ENCODE measurements at places on chromosomes 1 and 21.

- DNase-seq: no peak
Observed at GRCh38 chr1:12620488-12620865, 2.5 kb upstream of the DHRS3 start.

GRCh38 chr1:24751833-24752232 is 6.6 kb downstream of the CLIC4 start:
- no peak for DNase-seq

DNA sequence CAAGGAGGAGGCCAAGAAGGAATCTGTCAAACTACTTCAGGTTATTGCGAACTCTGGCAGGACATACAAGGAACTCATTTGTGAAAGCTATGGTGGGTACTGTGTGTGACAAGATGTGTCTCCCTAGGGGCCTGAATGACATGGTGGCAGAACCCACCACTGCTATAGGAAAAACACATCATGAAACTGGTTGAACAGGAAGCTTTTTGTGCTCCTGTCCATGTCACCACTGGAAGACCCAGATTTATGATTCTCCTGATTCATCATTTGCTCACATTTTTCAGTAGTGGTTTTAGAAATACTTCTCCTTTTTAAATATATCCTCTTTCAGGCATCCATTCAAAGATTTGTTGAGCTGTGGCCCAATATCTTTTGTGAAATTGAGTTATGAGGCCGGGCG is 23.6 kb downstream of the ARMH1 start:
- no peak for DNase-seq

DNA sequence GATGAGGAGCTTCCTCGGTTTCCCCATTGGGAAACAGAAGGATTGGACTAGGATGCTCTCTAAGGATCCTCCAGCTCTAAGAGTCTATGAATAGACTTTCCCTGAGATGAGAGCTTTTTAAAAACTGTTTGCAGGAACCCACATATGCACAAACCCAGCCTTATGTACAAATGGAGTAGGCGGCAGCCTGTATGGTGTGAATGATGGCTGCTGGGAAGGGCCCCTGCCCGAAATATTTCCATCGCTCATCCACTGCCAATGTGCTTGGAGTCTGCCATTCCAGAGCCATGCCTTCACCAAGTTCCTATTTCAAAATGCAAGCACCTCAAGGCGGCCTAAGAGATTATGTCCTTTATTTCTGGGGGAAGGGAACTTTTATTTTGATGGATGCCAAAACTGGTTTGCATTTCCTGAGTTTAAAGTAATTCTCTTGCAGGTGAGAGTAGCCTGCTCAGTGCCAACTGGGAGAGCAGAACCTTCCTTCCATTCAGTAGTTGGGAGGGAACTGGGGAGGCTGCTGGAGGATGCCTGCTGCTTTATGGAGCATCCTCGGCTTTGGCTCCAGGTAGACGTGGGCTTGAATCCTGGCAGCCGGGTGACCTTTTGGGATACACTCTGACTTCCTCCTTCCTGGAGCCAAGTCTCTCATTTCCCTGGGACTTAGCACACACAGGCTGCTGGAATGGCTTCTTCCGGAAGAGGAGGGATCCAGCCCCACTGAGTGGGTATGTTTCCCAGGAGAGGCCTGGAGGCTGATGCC is 165.9 kb downstream of the ACTL8 start:
- DNase-seq: no peak

- peak; percentile 25 for DNase-seq
Observed at GRCh38 chr1:182149411-182149965, 88.0 kb upstream of the ZNF648 start.

All from thoracic aorta (tissue), 2 donors.